Activated CD4-positive, CD25-positive, alpha-beta regulatory T cell treated with anti-CD3 and anti-CD28 coated beads, Interleukin-2, amount 50 U/mL, for 16 hours (primary cell): ENCODE measurements at places on chromosomes 3 and 15.

DNA sequence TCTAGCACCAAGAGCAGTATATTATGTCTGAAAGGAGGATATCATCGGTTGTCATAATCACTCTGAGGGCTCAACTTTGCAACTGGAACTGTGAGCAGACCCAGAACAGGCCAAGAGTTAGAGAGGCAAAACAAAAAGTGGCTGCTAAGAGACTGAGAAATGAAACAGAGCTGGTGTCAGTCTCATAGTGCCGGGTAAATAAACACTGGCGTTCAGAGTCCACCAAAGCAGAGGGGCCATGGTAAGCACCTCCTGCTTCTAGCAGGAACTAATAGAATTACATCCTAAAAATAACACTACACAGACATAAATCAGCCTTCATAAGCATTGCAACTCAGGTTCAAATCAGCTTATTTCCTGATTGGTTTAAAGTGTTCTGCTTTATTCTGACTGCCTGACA lies 10.3 kb upstream of the IL12A start:
- DNase-seq: no peak

GRCh38 chr15:88741671-88742070 lies 61.6 kb upstream of the ACAN start:
- DNase-seq: no peak

- DNase-seq: peak; percentile 3
Observed at GRCh38 chr3:150545419-150546225, 674 bp downstream of the SERP1 start.

DNA sequence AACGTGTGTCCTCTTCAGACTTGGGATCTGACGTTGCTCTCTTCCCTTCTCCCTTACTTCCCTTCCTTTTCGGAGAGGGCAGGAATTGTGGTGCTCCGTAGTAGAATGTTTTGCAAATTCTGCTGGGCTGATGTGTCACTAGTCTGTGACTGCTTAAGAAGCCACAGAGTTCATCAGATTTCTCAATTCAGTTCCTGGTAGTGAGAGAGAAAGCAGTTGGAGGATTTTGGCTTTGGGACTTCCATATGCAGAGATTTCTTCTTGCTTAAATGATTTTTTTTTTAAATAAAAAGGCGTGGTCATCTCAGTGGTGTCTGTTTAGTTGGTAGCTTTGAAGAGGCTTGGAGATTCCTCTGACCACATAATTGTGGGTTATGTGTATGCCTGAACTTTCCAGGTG lies 10.1 kb downstream of the CEMIP start:
- no peak for DNase-seq

DNA sequence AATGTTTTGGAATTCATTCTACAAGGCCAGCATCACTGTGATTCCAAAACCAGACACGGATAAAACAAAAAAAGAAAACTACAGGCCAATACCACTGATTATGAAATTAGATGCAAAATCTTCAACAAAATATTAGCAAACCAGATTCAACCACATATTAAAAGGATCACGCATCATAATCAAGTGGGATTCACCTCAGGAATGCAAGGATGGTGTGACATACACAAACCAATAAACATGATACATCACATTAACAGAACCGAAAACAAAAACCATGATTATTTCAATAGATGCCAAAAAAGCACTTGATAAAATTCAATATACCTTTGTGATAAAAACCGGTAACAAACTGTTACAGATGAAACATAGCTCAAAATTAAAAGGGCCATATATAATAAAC lies 48.9 kb downstream of the DLG1 start:
- no peak for DNase-seq

GRCh38 chr15:101121511-101122090 lies 130.2 kb downstream of the CHSY1 start:
- DNase-seq: no peak

- DNase-seq: peak; percentile 21
Observed at GRCh38 chr3:66582721-66583423, 82.0 kb upstream of the LRIG1 start.

DNA sequence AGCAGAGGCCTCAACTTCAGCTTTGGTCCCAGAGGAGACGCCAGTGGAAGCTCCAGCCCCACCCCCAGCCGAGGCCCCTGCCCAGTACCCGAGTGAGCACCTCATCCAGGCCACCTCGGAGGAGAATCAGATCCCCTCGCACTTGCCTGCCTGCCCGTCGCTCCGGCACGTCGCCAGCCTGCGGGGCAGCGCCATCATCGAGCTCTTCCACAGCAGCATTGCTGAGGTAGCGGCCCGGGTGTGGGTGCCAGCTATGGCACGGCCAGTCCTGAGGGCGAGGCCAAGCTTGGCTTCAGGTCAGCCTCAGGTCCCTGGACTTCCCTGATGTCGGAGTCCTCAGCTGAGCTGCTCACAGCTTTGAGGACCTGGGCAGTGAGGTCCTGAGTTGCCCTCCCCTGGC lies 5.7 kb upstream of the STAB1 start:
- no peak for DNase-seq

- DNase-seq: no peak
Observed at GRCh38 chr15:25596644-25597562, 158.1 kb upstream of the UBE3A start.

DNA sequence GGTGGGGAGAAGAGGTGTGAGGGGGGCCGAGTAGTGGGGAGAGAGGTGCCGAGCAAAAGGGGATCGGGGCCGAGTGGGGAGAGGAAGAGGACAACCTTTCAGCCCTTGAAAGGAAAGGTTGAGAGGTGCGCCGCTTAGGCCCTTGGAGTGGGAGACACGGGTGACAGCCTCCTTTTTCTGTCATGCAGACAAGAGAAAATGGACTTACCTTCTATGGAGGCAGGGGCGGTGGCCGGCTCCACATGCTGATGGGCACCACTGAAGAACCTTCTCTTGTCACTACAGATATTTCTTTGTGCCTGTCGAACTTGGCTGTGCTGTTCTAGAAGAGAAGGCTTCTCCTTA lies 421 bp downstream of the KLHL18 start:
- no peak for DNase-seq

DNA sequence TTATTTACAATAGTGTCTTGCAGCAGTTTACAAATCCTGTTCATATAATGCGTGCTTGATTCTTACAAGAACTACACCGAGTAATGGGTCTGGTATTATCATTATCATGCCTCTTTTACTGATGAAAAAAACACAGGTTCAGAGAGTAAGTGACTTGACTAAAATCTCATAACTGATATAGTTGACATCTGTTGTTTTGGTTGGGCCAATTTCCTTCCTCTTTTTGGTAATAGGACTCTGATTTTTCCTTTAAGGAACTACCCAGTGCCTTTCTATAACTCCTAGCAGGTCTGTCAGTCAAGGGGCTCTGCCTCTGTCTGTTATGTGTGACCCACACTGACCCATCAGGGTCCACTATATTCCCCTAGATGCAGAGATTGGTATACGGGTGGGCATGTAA lies 14.6 kb upstream of the BLOC1S6 start:
- DNase-seq: no peak

DNA sequence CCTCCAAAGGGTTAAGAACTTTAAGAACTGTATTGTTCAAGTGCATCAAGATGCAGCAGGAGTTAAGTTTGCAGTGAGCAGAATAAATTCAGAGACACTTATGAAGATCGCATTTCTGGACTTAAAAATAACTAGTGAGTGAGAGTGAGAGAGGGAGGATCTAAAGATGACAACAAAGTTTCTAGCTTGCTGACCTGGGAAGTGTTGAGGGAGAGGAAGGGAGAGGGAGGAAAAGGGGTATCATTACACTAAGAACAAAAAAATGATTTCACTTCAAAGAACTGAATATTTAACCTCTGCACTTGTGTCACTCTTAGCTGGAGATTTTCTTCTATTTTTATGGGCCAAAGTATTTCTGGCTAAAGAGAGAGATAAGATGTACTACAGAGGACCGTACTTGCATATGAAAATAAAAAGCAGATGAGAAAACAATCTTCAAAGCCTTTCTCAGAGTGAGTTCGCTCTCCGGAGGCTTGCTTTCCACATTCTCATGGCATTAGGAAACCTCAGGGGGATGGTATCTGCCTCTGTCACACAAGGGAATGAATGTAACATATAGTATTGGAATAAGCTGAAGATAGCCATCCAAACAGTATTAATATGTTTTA lies 91.4 kb upstream of the TJP1 start:
- no peak for DNase-seq

DNA sequence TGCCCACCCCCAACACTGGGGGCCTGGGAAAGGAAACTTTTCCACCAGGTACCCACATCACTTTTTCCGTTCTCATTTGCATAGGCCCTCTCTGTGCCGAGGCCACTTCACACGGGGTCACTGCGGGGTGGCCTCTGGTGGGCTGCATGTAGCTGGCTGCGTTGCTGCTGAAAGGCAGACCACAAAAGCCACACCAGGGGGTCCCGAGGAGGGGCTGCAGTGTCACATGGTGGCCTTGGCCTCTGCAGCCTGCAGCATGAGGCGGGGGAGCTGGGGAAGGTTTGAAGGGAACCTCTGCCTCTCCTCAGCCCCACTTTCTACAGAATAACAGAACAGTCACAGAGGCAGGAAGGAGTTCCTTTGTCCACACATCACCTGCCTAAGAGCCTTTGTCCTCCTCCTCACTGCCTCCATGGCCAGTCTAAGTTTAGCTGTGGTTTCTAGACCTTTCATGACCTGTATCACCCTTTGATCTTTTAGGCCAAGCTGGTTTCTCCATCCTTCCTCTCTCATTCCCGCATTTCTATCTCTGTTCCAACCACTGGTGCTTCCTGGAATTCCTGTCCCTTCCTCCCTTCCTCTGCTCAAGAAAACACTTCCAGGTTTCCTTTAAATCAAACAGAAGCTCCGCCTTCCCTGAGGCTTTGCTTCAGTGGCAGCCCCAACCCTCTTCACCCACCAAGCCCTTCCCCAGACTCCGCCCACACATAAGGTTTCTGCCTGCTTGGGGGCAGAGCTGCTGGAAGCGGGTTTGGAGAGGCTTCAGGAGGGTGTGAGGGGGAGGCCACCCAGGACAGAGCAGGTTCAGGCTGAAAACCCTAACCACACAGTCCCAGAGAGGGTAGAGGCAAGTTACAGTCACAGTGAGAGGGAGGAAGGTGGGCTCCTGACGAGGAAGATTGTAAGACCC lies 150.7 kb upstream of the TLE3 start:
- no peak for DNase-seq

- no peak for DNase-seq
Observed at GRCh38 chr15:91611561-91612323, 241.8 kb upstream of the SLCO3A1 start.

DNA sequence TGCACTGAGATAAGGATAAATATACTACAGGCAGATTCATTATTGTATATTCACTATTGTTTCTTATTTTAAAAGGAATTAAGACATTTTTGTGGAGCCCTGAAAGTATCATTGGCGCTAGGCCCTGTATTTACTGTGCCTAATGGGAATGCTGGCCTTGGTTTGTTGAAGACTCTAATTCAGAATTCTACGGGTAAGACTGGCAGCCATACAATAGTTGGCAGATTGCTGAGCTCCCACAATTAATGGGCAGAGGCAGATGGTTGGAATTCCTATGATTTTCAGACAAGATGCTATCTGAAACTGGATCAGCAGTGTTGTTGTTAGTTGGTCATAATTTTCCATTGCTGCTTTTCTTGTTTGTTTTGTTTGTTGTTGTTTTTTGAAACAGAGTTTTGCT lies 14.7 kb downstream of the PGBD4 start:
- DNase-seq: no peak

DNA sequence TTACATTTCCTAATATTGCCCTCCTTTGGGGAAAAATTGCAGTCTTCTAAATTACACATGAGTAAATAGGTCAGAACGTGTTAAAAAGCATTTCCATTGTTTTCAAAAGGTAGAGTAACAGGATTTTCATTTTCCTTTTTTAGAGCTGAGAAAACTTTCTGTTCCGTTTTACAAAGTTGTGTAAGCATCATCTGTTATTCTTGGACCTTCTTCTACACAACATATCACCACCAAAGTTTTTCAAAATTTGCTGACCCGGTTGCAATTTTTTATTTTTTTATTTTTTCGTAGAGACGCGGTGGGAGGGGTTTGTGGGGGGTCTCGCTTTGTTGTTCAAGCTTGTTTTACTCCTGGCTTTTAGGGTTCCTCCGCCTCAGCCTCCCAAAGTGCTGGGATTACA lies 1.1 kb downstream of the CCDC39 start:
- no peak for DNase-seq

- DNase-seq: no peak
Observed at GRCh38 chr3:52480768-52481715, 14.1 kb upstream of the STAB1 start.

GRCh38 chr3:150172356-150172755 lies 201.7 kb upstream of the PFN2 start:
- no peak for DNase-seq

DNA sequence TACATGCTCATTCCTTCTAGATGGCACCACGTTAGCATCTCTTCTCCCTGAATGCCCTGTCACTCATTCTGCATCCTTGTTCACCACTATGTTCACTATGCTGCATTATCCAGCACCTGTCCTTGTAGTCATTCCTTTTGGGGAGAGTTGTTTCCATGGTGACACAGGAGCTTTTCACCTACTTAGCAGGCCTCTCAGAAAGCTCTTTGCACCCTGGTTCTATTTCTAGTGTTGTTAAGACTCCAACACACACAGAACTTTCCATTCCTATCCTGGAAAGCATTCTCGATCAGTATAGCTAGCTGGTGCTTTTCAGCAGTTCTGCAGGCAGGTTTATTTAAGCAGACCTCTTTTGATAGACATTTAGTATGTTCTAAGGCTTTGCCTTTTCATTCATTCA lies 6.7 kb upstream of the RPL14 start:
- DNase-seq: no peak

- no peak for DNase-seq
Observed at GRCh38 chr3:42635111-42635510, 18.4 kb upstream of the ZBTB47 start.

DNA sequence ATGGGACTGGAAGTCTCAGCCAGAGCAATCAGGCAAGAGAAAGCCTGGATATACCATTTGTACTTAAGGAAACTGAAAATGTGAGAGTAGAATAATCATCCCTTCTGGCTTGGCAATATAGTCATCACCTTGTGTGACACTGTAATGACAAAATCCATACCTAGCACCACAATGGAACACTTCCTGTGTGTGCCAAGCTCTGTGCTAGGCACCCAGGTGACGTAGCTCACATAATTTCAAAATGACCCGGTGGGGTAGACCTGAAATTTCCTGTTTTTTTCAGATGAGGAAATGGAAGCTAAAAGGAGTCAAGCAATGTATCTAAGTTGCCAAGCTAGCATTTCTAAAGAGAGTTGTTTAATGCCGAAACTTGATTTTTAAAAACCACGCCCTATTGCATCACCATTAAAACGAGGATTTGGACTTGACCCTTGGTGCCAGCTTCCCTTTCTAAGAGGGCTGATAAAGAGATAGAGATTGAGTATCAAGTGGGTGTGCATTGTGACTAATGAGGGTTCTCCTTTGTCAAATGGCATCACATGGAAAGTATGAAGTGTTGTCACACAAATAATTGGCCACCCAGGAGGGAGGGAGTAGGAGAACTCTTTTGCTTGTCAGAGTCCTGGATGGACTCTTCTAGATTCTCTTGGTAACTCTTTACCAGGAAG lies 141.3 kb upstream of the PDZRN3 start:
- DNase-seq: no peak

GRCh38 chr3:140062461-140062860 lies 127.5 kb downstream of the CLSTN2 start:
- DNase-seq: no peak

GRCh38 chr3:27287052-27287451 lies 82.1 kb downstream of the NEK10 start:
- no peak for DNase-seq
